ENCODE measurements at places on chromosomes 4 and X. TPM values are rescaled to one million over a fixed set of nuclear protein-coding genes. Genes with fewer than 3 reads are reported as not detected.

DNA sequence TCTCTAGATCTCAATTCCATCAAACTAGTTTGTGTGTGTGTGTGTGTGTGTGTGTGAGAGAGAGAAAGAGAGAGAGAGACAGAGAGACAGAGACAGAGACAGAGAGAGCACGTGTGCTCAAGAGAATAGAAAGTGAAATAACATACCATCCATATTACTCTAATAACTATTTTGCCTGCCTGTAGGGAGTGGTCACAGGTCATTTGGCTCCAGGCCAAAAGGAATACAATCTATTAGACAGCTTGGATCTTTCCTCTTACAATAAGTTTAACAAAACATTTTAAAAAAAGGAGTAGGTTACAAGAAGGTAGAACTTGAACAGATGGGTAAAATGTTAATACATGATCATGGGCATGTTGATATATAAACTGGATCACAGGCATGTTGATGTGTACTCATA lies 76.2 kb downstream of the COL4A6 start:
- no peaks in the 10 kb centered on the region for H3K36me3 ChIP-seq
- H3K4me1 ChIP-seq = no peaks in the 10 kb centered on the region
- H3K4me3 ChIP-seq = no peak overlapping the region

Gene SPIN2A
- polyA plus RNA-seq = 0.38 TPM

- no peaks in the 10 kb centered on the region for H3K4me1 ChIP-seq
- DNase-seq = no peak
These were observed 38.2 kb upstream of the MAMLD1 start for GRCh38 chrX:150324919-150325318.

Gene SPATA18
- polyA plus RNA-seq = 3.3 TPM

DNA sequence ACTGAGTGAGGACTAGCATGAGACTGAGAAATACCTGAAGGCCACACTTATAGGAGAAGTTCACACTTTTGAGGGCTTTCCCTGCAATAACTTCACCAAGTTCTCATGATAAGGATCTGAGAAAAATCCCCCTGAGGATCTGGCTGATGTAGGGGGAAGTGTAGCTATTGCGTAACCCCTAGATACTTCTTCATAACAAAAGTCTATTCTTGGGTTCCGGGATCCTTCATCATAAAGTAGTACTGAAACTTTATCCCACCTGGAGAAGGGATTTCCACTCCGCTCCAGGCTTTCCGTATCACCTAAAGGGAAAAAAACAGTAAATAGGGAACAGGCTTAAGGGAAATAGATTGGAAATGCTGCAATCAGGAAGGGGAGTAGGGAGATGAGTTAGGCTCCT lies 13.3 kb downstream of the USP27X start:
- DNase-seq = no peak
- no peak overlapping the region for H3K4me3 ChIP-seq
- no peaks in the 10 kb centered on the region for H3K4me1 ChIP-seq
- no peaks in the 10 kb centered on the region for H3K27me3 ChIP-seq

- no peaks in the 10 kb centered on the region for H3K36me3 ChIP-seq
- no peak overlapping the region for H3K4me3 ChIP-seq
- DNase-seq = no peak
- H3K4me1 ChIP-seq = peaks cover 1% of the 10 kb centered on the region
These were observed 2190.6 kb upstream of the TENM3 start for GRCh38 chr4:180052629-180053028.

GRCh38 chr4:54657185-54657550 lies 589 bp upstream of the KIT start:
- H3K36me3 ChIP-seq = no peaks in the 10 kb centered on the region
- peaks cover 27% of the 10 kb centered on the region for H3K27me3 ChIP-seq
- peaks cover 33% of the 10 kb centered on the region for H3K4me1 ChIP-seq
- DNase-seq = no peak

- DNase-seq = peak; percentile 62
- peak overlapping the region; percentile 51 for H3K27ac ChIP-seq
- H3K4me3 ChIP-seq = peak overlapping the region; percentile 37
- no peaks in the 10 kb centered on the region for H3K27me3 ChIP-seq
- H3K4me1 ChIP-seq = peaks cover 39% of the 10 kb centered on the region
These were observed 531 bp downstream of the RUFY3 start for GRCh38 chr4:70722199-70722791.

- no peak for DNase-seq
- H3K27ac ChIP-seq = no peak overlapping the region
- H3K4me1 ChIP-seq = no peaks in the 10 kb centered on the region
- no peak overlapping the region for H3K4me3 ChIP-seq
- H3K27me3 ChIP-seq = no peaks in the 10 kb centered on the region
These were observed 660.2 kb downstream of the ADGRL3 start for GRCh38 chr4:61860376-61860775.

Gene SH3BGRL
- 95.8 TPM for polyA plus RNA-seq

- no peak overlapping the region for H3K4me3 ChIP-seq
- no peaks in the 10 kb centered on the region for H3K27me3 ChIP-seq
- no peaks in the 10 kb centered on the region for H3K36me3 ChIP-seq
- no peak for DNase-seq
- H3K27ac ChIP-seq = no peak overlapping the region
These were observed 125.1 kb downstream of the CAMK2D start for GRCh38 chr4:113636438-113636818.

Gene FAM53A
- polyA plus RNA-seq = 2.8 TPM

- peaks cover 5% of the 10 kb centered on the region for H3K4me1 ChIP-seq
- no peak overlapping the region for H3K27ac ChIP-seq
- peak; percentile 29 for DNase-seq
- H3K36me3 ChIP-seq = no peaks in the 10 kb centered on the region
These were observed 73.7 kb upstream of the ACSL1 start for GRCh38 chr4:184899261-184900134.

GRCh38 chr4:55996646-55997045 lies 47.9 kb downstream of the CEP135 start:
- DNase-seq = no peak
- H3K4me1 ChIP-seq = no peaks in the 10 kb centered on the region
- peaks cover 8% of the 10 kb centered on the region for H3K36me3 ChIP-seq
- H3K27ac ChIP-seq = no peak overlapping the region
- no peak overlapping the region for H3K4me3 ChIP-seq

Gene BEX5
- 15.7 TPM for polyA plus RNA-seq

GRCh38 chrX:153463031-153463430 lies 7.3 kb downstream of the HAUS7 start:
- H3K27ac ChIP-seq = no peak overlapping the region
- H3K27me3 ChIP-seq = peaks cover 4% of the 10 kb centered on the region
- no peak for DNase-seq
- H3K36me3 ChIP-seq = peaks cover 26% of the 10 kb centered on the region
- H3K4me3 ChIP-seq = no peak overlapping the region

DNA sequence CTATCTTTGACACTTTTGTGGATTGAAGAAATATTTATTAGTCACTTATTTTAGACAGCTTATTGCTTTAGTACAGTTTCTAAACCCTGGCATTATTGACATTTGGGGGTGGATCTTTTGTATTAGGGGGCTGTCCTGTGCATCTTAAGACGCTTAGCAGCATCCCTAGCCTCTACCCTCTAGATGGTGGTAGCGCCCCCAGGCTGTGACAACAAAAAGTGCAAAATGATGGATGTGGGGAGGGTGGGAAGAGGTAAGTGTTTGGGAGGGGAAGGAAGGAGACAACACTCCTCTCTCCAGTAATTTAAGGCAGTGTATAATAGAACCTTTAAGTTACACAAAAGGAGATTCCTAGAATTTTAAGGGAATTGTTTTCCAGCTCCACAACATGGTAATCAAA lies 1210.6 kb downstream of the C4orf33 start:
- H3K4me1 ChIP-seq = no peaks in the 10 kb centered on the region
- H3K4me3 ChIP-seq = no peak overlapping the region
- DNase-seq = no peak
- no peaks in the 10 kb centered on the region for H3K27me3 ChIP-seq

Gene ABRAXAS1
- polyA plus RNA-seq = 4.5 TPM

Gene RHOH
- 7.5 TPM for polyA plus RNA-seq

Gene FAAH2
- 14.0 TPM for polyA plus RNA-seq

- H3K27me3 ChIP-seq = peaks cover 14% of the 10 kb centered on the region
- DNase-seq = no peak
- H3K27ac ChIP-seq = no peak overlapping the region
- H3K36me3 ChIP-seq = no peaks in the 10 kb centered on the region
- no peaks in the 10 kb centered on the region for H3K4me1 ChIP-seq
These were observed 81.7 kb downstream of the PCDH19 start for GRCh38 chrX:100328351-100328750.

GRCh38 chr4:174377613-174378012 lies 93.9 kb downstream of the CEP44 start:
- H3K27me3 ChIP-seq = no peaks in the 10 kb centered on the region
- no peaks in the 10 kb centered on the region for H3K4me1 ChIP-seq
- H3K4me3 ChIP-seq = no peak overlapping the region
- no peak overlapping the region for H3K27ac ChIP-seq

DNA sequence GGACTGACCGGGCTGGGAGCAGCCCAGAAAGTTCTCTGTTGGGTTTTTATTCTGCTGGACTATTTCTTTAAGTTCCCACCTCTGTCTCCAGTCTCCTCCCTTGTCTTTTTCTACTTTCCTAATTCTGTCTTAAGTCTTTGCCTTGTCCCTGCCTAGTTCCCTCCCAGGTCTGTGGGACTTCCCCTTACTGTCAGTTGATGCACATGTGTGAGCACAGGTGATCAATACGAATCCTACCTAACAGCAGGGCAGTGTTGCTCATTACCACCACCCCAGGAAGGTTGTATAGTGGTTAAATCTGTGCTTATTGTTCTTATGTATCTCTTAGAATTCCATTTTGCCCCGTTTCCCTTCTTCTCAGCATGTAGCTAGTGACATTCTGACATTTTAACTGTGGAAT lies 62.1 kb downstream of the GALNTL6 start:
- no peak overlapping the region for H3K4me3 ChIP-seq
- no peaks in the 10 kb centered on the region for H3K36me3 ChIP-seq
- no peaks in the 10 kb centered on the region for H3K27me3 ChIP-seq
- DNase-seq = no peak
- no peaks in the 10 kb centered on the region for H3K4me1 ChIP-seq
- no peak overlapping the region for H3K27ac ChIP-seq

DNA sequence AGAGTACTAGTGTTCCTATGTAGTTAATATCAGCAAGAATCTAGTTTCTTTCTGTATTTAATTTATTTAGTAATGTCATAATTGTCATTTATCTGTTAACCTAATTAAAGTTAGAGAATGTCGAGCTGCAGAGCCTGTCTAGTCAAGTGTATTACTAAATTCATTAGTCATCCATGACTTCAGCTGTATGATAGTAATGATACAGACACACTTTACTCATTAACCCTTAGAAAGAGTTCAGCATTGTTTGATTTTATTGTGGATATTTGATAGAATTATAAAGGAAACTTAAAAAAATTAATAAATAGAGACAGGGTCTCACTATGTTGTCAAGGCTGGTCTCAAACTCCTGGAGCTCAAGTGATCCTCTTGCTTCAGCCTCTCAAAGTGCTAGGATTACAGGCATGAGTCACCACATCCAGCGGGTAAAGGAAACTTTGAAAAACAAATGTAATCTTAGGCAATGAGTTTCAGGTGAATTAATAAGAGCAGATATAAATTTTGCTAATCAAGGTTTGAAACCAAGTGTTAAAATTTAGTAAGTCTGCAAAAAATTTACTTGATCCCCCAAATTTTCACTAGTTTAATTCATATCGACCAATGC lies 110.6 kb downstream of the ANK2 start:
- H3K4me1 ChIP-seq = no peaks in the 10 kb centered on the region
- no peaks in the 10 kb centered on the region for H3K27me3 ChIP-seq
- H3K27ac ChIP-seq = no peak overlapping the region

DNA sequence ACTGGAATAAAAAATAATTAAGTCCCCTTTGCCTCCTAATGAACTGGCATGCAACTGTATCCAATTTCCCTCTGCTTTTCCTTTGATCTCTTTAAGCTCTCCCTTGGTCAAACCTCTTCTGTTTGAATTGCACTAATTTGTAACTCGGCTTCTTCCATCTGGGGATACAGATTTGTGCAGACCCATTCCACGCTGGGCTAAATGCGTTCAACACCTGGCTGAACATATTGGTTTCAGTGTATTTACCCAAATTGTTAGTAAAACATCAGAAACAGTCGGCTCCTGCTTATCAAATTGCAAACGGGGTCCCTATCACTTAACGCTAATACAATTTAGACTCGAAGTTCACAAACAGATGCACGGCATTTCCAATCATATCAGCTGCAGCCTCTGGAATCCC lies 124.9 kb upstream of the TAPT1 start:
- H3K36me3 ChIP-seq = no peaks in the 10 kb centered on the region
- no peaks in the 10 kb centered on the region for H3K27me3 ChIP-seq
- H3K27ac ChIP-seq = no peak overlapping the region

DNA sequence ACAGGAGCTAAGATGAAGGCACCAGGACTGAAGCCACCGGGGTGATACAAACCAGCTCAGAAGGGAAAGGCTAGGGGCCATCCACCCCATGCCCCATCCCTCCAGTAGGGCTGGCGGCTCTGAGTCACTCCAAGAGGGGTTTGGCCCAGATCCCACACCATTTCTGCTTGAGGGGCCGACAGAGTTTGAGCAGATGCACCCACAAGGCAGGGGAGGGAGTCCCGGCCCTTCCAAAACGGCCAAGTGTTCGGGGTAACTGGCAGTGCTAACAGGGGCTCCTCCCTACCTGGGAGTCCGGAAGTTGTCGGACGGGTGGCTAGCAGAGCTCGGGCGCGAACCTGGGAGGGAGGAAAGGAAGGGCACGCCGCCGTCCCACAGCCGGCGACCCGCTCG lies 412 bp downstream of the SLC10A3 start:
- peaks cover 28% of the 10 kb centered on the region for H3K4me1 ChIP-seq
- H3K4me3 ChIP-seq = peak overlapping the region; percentile 58
- peaks cover 13% of the 10 kb centered on the region for H3K36me3 ChIP-seq
- DNase-seq = no peak

- H3K4me3 ChIP-seq = no peak overlapping the region
- no peaks in the 10 kb centered on the region for H3K36me3 ChIP-seq
- H3K27ac ChIP-seq = no peak overlapping the region
- no peaks in the 10 kb centered on the region for H3K27me3 ChIP-seq
These were observed 155.7 kb downstream of the CHIC2 start for GRCh38 chr4:53908661-53909078.

Gene TRIM60
- polyA plus RNA-seq = not detected

DNA sequence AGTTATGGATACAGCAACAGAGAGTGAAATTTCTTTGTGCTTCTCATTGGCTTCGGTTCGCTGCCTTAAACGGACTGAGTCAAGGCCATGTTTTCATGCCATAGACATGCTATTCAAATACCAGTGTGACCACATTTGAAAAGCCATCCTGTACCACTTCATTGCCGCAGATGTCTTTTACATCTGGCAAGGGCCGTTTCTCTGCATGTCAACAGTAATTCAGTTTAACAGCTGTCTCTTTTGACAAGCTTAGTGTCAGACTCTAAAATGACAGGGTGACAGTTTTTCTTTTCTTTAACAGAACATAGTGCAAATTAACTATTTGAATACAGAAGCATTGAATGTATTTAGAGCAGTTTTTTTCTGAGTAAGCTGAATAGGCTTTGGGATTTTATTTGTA lies 362.2 kb upstream of the POU3F4 start:
- H3K4me1 ChIP-seq = no peaks in the 10 kb centered on the region
- no peak for DNase-seq
- H3K27ac ChIP-seq = no peak overlapping the region
- H3K36me3 ChIP-seq = no peaks in the 10 kb centered on the region

Gene FAT1
- 8.2 TPM for polyA plus RNA-seq

Gene PGM2
- 7.4 TPM for polyA plus RNA-seq

Gene FHIP1A
- 0.90 TPM for polyA plus RNA-seq
